PC-9 (cell line): ENCODE measurements at places on chromosomes 6 and 20.

GRCh38 chr6:43120944-43121913 lies 45.1 kb downstream of the PTK7 start:
- H3K27ac ChIP-seq: peak overlapping the region; percentile 91
- H3K36me3 ChIP-seq: no peaks in the 10 kb centered on the region
- H3K27me3 ChIP-seq: no peaks in the 10 kb centered on the region
- H3K4me3 ChIP-seq: no peak overlapping the region
- DNase-seq: peak; percentile 70
- H3K4me1 ChIP-seq: peaks cover 32% of the 10 kb centered on the region

DNA sequence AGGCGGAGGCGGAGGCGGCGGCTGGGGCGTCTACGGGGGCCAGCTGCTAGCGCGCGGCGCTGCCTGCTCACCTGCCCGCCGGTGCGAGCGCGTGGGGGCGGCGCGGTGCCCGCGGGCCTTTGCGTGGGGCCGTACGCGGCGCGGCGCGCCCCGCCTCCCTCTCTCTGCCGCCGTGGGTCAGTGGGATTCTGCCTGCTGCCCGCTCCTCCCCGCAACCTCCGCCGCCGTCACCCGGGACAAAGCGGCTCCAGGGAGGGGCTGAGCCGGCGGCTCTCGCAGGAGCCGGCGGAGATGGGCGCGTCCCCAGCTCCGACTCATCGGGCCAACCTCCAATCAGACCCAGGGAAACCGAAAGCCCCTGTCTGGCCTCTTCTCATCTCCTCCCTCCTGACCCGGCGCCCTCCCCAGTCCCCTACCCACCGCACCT lies at the start of gene RCAN2:
Gene RCAN2, minus strand, starts transcription at position 249 of the 427 bp plus-strand sequence.
- no peaks in the 10 kb centered on the region for H3K36me3 ChIP-seq
- peaks cover 24% of the 10 kb centered on the region for H3K27me3 ChIP-seq
- 0 out of 2 replicates have a peak, but pooled peaks cover 6% of the 10 kb centered on the region for H3K4me1 ChIP-seq

DNA sequence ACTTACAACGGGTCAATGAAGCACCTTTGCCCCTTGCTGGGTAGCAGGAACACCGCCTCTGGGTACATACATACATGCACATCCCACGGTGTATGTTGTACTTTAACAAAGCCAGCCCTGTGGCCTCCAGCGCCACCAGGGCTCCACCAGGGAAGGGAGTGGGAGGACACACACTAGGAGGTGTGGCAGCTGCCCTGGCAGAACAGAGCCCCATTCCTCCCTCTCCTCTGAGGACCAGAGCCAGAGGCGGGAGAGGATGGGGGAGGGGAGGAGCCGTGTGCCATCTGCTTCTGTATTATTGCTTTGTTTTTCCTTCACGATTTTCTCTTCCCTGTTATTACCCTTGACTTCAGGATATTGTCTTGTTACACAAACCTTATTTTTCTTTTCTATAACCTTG lies 105.8 kb upstream of the TRAF3IP2 start:
- no peak overlapping the region for H3K4me3 ChIP-seq
- no peaks in the 10 kb centered on the region for H3K27me3 ChIP-seq
- H3K27ac ChIP-seq: no peak overlapping the region
- no peaks in the 10 kb centered on the region for H3K36me3 ChIP-seq
- DNase-seq: no peak
- H3K4me1 ChIP-seq: 0 out of 2 replicates have a peak, but pooled peaks cover 5% of the 10 kb centered on the region

DNA sequence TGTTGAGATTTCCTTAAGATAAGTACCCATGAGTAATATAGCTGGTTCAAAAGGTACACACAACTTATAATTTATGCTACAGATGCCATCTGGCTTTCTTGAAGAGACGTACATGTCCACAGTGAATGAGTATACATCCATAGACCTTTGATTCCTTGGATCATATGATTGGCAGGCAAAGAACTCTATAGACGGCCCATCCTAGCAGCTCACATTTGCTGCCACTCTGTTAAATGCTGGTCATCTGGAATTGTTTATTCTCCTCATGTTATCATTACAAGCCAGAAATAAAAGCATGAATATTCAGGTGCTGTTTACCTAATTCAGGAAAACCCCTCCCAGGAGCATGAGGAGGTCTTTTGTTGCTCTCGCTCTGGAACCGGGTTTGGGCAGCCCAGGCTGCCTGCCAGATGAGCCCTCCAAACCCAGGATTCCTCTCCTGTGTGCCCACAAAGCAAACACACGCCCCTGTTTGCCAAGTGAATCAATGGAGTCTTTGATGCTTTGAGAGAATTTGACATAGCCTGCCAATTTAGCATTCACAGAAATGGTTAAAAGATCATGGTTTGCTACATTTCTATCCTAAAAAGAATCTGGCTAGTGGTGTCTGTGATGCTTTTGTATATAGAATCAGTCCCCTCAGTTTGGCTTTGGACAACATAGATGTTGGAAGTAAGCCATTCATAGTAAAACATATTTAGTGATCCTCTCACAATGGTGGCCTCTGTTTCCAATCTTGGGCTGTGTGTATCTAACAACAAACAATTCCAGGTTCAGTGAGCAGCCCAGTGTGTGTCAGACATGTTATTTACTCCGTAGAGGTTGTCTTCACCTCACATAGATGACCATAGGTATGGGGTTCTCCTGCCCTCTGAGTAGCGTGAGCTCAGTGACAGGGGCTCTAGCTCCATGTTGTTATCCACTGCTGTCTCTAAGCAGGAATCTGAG lies 17.5 kb upstream of the PLCG1 start:
- no peaks in the 10 kb centered on the region for H3K27me3 ChIP-seq
- H3K27ac ChIP-seq: no peak overlapping the region
- no peaks in the 10 kb centered on the region for H3K4me1 ChIP-seq

DNA sequence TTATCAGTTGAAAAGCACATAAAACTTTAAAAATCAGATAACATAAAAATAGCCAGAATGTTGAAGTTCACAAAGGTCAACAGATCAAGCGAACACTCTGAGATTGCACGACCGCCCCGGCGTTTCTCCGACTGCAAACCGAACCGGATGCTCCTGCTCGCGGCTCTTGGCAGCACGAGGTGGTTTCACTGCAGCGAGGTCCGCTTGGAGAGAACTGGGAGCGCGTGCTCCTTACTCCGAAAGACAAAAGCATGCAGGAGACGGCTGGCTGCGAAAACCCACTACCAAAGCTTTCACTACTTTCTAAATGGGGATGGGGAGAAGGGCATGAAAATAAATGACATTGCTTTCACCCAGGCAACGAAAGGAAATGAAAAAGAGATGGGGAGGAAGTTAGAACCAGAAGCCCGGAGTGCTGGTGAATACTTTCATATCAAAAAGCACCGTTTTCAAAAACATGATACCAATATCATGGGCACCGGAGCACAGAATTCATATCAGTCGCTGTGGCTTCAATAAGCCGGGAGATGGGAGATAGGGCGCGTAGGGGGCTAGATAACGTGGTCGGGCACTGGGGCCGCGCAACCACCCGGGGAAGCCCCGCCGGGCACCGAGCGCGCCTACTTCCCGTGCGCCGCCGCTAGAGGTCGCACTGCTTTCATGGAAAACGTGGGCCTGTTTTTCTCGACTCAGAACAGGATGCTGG lies 8.3 kb upstream of the ANKRD60 start:
- no peaks in the 10 kb centered on the region for H3K36me3 ChIP-seq
- H3K27me3 ChIP-seq: no peaks in the 10 kb centered on the region
- H3K4me1 ChIP-seq: peaks cover 8% of the 10 kb centered on the region; the same call in 1 of the 2 replicates

GRCh38 chr6:34476921-34477320 lies 11.0 kb downstream of the PACSIN1 start:
- no peak overlapping the region for H3K27ac ChIP-seq
- H3K27me3 ChIP-seq: no peaks in the 10 kb centered on the region
- no peaks in the 10 kb centered on the region for H3K36me3 ChIP-seq
- H3K4me3 ChIP-seq: no peak overlapping the region

DNA sequence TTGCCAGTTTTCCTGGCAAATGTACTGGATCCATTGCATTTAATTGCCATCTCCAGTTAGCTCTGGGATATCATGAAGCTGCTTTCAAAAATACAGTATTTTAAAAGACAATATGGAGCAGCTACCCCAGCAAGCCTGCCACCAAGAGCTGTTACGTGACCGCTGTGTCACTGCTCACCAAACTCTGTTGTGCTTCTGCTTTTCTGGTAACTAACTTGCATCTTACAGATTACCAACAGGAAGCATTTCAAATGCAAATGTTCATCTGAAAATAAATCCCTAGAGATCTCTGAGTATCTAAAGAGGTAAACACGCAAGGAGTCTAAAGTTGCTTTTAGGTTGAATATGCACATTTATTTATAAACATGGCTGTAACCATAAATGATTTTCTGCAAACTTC lies 1008.3 kb downstream of the KIF16B start:
- no peaks in the 10 kb centered on the region for H3K36me3 ChIP-seq
- H3K27me3 ChIP-seq: no peaks in the 10 kb centered on the region
- no peak for DNase-seq
- H3K4me1 ChIP-seq: no peaks in the 10 kb centered on the region

DNA sequence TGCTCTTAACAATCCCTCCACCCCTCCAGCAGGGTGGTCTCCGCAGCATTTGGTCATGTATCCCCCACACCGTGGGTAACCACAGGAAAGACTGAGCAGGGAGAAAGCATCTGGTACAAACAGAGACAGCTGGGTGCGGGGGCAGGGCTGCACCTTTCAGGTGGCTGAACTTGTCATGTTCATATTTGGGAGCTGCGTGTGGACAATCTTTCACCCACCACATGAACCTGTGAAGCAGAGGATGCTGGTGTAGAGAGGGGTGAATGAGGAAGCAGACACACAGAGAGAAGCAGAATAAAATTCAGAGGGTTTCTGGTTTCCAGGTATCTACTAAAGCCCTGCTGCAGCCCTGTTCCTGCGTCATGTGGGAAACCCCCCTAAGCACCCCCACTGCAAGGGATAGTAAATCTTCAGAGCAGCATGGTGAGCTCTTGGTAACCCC lies 8.9 kb downstream of the GFOD1 start:
- no peaks in the 10 kb centered on the region for H3K36me3 ChIP-seq
- peaks cover 51% of the 10 kb centered on the region for H3K4me1 ChIP-seq
- no peak overlapping the region for H3K27ac ChIP-seq
- no peaks in the 10 kb centered on the region for H3K27me3 ChIP-seq
- H3K4me3 ChIP-seq: no peak overlapping the region

GRCh38 chr20:10730629-10731183 lies 56.9 kb upstream of the JAG1 start:
- no peaks in the 10 kb centered on the region for H3K27me3 ChIP-seq
- no peak overlapping the region for H3K27ac ChIP-seq
- H3K36me3 ChIP-seq: no peaks in the 10 kb centered on the region
- no peak overlapping the region for H3K4me3 ChIP-seq
- peaks cover 9% of the 10 kb centered on the region for H3K4me1 ChIP-seq
- no peak for DNase-seq

- no peak overlapping the region for H3K4me3 ChIP-seq
- no peak overlapping the region for H3K27ac ChIP-seq
- no peak for DNase-seq
- peaks cover 30% of the 10 kb centered on the region for H3K27me3 ChIP-seq
- H3K4me1 ChIP-seq: no peaks in the 10 kb centered on the region
Observed at GRCh38 chr6:116872771-116873170, 4.3 kb upstream of the RFX6 start.

DNA sequence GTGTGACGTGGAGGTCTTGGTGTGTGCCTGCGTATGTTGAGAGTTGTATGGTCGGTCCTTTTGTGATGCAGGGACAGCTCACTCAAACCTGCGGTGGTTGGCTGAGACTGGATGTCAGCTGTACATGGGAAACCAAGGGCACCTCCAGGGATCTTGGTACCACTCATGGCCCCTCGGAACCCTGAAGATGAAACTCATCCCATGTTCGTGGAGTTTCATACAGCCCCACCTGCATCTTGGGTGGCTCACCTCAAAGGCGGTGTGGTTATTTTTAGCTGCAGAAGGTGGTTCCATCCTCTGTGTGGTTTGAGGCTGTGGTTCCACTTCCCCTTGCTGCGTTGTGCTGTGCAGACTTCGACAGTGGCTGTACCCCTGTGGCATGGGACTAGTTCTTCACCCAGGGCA lies 52.6 kb upstream of the SLC22A1 start:
- H3K4me3 ChIP-seq: no peak overlapping the region
- DNase-seq: no peak
- no peak overlapping the region for H3K27ac ChIP-seq
- H3K36me3 ChIP-seq: peaks cover 4% of the 10 kb centered on the region; the same call in 1 of the 2 replicates

GRCh38 chr6:111057074-111057752 lies 30.1 kb upstream of the SLC16A10 start:
- no peak overlapping the region for H3K4me3 ChIP-seq
- no peak for DNase-seq
- no peak overlapping the region for H3K27ac ChIP-seq
- H3K36me3 ChIP-seq: no peaks in the 10 kb centered on the region
- no peaks in the 10 kb centered on the region for H3K27me3 ChIP-seq

DNA sequence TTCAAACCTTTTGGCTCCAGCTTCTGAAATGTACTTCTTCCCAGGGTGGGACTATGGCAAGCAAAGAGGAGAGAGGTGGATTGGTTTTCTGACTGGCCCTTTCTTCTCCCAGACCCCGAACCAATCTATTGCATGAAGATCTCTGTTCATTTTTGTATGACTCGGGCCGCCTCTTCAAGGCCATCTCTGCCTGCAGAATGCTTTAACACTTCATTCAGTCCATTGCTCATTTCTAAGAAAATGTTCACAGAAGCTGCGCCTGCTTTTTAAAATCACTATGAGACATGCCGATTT lies 1.6 kb downstream of the VGLL2 start:
- H3K4me3 ChIP-seq: no peak overlapping the region
- no peaks in the 10 kb centered on the region for H3K4me1 ChIP-seq
- H3K27ac ChIP-seq: no peak overlapping the region
- no peak for DNase-seq
- H3K36me3 ChIP-seq: no peaks in the 10 kb centered on the region

DNA sequence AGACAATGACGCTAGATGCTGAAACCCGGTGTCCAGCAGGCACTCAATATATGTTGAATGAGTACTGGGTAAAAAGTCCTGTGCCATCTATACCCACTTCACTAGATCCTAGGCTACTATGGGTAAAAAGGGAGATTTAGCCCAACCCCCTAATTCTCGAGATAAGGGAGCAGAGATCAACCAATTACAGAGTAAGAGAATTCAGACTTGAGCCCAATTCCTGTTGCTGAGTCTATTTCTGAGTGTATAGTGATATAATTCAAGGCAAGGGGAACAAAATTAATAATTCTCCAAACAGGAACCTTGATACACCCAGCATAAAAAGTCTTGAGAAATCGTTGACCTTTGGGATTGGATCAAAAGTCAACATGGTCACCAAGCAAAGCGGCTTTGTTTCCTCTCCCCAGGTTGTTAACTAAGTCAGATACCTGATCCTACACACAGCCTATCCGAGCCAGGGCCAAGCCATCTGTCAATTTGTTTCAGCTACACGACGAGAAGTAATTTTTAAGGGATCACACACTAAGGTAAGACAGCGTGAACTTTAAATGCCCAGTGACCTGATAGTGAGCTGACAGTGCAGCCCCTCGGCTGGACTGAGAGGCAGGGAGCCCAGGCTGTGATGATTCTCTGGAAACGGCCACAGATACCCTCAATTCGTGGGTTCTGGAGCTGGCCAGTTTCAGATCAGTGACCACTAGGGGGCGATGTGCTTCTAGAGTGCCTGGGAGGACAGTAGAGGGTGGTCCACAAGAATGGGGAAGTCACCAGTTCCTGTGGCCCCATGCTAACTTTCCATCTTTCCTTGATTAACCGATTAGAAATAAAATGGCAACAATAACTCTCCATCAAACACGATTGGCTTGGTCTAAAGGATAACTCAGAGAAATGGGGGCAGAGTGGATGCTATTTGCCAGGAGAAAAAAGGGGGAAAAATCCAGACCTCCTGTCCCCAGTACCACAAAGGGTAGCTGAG lies 46.2 kb downstream of the SLC22A23 start:
- H3K4me3 ChIP-seq: no peak overlapping the region
- H3K36me3 ChIP-seq: no peaks in the 10 kb centered on the region
- DNase-seq: no peak
- no peak overlapping the region for H3K27ac ChIP-seq

GRCh38 chr6:37284781-37285180 lies 26.8 kb upstream of the TMEM217 start:
- H3K27ac ChIP-seq: no peak overlapping the region
- no peak for DNase-seq
- H3K4me3 ChIP-seq: no peak overlapping the region
